MG63 (cell line): ENCODE measurements at places on chromosomes 1 and 21.

DNA sequence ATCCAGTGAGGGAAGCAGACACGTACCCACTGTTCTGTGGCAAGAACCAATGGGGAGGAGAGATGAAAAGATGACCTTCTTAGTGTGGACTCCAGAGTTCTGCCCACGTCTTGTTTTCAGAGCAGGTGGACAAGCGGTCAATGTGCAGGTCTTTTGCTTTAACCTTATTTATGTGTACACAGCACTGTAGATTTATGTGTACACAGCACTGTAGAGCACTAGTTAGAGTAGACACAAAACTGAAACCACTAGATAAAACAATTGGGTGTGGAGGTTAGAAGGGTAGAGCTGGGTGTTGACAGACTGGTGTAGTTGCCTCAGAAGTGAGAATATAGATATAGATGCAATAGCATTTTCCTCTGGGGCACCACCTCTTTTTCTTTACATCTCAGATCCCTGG lies 150.0 kb downstream of the MAGI3 start:
- DNase-seq: no peak

DNA sequence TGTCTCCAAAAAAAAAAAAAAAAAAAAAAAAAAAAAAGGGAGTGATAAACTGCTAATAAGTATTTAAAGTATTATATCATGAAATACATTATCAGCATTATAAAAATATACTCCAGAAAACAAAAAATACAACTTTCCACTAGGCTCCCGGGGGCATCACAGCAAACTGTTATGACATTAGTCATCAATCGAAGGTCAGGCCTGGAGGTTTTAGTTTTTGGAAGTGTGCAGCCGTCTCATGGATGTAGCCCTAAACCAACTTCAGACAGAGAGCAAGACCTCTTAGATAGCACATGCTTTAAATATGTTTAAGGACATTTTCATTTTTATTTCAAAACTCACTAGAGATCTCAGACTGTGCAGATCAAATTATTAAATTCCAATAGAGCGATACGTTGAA lies 106.3 kb downstream of the RERE start:
- DNase-seq: no peak

DNA sequence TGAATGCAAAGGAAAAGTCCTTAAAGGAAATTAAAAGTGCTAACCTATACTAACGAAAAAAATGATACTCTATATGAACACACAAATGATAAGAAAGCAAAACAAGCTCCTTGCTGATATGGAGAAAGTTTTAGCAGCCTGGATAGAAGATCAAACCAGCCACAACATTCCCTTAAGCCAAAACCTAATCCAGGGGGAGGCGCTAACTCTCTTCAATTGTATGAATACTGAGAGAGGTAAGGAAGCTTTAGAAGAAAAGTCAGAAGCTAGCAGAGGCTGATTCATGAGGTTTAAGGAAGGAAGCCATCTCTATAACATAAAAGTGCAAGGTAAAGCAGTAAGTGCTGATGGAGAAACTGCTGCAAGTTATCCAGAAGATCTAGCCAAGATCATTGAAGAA lies 3.4 kb downstream of the KRTAP23-1 start:
- DNase-seq: no peak

- DNase-seq: no peak
Measured at GRCh38 chr1:169364948-169365347, 2.6 kb downstream of the NME7 start.

DNA sequence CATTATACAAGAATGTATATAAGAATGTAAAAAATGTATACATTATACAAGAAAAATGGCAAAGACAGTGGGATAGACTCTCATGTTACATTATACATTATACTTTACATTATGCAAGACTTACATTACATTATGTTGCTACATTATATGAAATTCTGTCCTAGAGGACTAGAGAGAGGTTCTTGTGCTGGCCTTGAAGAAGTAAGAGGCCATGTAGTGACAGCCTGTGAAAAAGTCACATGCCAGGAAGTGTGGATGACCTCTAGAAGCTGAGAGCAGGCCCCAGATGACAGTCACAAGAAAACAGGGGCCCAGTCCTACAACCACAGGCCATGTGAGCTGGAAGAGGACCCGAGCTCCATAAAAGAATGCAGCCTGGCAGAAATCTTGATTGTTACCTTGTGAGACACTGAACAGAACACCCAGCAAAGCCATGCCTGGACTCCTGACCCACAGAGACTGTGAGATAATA lies 30.5 kb upstream of the AHCYL1 start:
- DNase-seq: no peak

DNA sequence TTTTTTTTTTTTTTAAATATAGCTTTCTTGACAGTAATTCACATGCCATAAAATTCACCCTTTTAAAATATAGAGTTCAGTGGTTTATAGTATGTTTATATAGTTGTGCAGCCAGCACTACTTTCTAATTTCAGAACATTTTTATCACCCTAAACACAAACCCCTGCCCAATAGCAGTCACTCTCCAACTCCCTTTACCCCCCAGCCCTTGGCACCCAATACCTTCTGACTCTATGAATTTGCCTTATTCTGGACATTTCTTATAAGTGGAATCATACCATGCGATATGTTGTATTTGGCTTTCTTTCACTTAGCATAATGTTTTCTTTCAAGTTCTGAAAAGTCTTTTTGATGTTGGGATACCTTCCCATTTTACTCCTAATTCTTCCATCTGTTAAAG lies 42.5 kb upstream of the NEXN start:
- DNase-seq: no peak

GRCh38 chr1:168234846-168235547 lies 9.2 kb downstream of the SFT2D2 start:
- DNase-seq: peak; percentile 17

DNA sequence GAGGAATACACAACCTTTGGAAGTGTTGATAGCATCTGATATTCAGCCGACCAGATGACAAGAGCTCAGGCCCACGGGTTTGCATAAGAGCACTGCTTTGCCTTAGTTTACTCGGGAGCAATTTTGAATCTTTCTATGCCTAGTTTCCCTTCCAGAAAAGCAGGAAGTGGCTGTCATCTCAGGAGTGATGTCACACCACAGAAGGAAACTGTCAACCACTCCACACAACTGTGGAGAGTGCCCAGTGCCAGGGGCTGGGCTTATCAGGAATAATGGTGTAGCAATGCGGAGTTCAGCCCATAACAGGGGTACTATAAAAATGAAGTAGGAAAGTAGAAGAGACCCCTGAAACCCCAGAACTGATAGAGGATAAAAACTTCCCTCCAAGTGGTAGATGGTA lies 28.4 kb downstream of the NTPCR start:
- DNase-seq: no peak

DNA sequence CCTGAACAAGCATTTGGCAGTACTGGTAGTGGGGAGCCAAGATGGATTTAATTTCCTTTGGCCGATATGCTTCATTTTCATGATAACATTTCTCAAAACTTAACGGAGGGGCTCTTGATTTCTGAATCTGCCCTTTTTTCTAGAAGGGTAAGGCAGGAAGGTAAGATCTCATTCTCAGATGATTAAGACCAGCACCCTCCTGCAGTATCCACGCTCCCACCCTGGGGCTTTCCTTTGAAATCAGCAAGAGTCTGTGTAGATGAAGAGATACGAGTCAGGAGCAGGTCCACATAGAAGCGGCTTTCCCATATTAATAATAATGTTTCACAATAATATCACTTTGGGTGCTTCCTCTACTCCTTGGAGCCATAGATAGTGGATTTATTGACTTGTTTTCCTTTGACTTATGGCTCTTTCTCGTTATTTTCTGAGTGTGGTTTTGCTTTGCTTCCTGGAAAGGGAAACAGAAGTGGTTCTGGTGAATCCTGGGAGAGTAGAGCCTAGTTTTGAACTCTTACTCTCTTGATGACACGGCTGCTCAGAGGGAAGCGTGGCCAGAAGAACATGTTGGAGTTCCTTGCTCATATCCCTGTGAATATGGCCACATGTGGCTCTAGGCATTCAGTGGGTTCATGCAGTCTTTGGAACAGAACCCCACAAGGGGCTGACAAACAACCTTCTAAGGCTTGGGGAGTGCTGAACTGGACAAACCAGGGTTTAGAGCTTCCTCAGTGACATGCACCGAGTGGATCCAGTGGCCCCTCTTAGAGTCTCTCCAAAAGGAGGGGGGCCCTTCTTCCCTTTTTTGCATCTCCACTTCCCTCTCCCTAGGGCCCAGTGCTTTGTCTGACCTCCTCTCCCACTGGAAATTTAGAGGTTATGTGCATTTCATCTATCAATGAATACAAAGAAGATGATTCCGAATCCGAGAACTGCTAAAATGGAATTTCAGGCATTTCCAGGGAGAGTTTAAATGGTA lies 195.7 kb downstream of the DYRK1A start:
- no peak for DNase-seq

DNA sequence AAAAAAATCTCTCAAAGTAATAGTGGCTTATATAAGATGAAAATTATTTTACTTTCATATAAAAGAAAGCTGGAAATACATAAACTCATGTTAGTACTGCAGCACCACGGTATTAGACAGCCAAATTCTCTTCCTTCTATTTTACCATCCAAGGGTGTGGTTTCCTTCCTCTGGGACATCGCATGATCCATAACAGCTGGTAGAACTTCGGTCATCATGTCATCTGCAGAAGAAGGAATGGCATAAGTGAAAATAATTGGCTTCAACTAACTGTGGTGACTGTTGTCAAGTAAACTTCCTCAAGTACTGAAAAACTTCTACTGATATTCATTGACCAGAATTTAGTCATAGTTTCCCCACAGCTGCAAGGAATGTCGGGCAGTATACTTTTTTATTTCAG lies 28.3 kb upstream of the IFI44L start:
- DNase-seq: no peak

GRCh38 chr1:43743206-43743605 lies 35.9 kb downstream of the ST3GAL3 start:
- DNase-seq: no peak

GRCh38 chr1:167774710-167775109 lies 52.9 kb downstream of the MPZL1 start:
- no peak for DNase-seq

DNA sequence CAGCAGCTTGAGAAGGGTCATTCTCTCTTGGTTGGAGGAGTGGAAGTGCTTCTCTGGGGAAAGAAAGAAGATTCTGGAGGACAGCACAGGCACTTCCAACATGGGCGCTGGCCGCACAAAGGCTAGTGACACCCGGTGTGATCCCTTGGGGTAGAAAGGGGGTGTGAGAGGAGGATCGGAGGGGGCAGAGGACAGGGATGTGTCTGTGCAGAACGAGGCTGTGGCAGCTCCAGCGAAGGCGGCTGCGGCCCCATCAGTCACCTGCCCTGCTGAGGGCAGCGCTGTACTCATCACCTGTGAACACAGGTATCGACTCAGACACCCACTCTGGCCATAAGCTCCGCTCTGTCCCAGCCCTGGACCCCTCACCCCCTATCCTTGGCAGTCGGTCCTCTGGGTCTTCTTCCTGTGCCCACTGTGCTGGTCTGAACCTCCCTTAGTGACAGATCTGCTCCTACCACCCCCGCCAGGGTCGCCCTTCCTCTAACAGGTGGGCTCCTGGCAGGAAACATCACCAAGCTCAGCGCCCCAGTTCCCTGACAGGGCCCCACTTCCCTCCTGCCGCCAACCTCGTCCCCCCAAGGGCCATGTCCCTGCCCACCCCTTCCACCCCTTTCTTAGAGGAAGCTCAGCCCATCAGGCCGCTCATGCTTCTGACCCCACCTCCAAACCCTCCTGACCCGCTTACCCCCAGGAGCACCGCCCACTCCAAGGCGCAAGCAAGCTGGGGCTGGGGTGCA lies 20.1 kb downstream of the TP73 start:
- no peak for DNase-seq

GRCh38 chr1:1783320-1783719 lies 5.0 kb upstream of the NADK start:
- no peak for DNase-seq

DNA sequence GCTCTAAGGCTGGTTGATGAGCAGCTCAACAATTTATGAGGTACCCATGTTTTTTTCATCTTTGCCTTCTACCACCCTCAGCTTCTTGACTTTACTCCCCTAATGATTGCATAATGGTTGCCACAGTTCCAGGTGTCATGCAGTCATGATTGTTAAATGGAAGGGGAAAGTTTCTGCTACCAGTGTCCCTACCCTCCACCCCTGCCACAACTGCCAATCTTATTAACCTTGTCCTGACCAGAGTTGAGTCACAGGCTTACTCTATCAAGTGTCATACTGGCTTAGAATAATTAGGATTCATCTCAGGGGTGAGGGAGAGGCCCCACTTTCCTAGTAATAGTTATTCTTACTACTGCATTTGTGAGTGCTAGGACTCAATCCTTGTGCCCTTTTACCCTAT lies 7.9 kb upstream of the FUBP1 start:
- no peak for DNase-seq

- DNase-seq: no peak
Measured at GRCh38 chr1:231226156-231226555, 14.9 kb upstream of the GNPAT start.

GRCh38 chr1:23421753-23422240 lies 2.8 kb downstream of the TCEA3 start:
- DNase-seq: peak; percentile 13

- DNase-seq: no peak
Measured at GRCh38 chr1:63487336-63488065, 35.5 kb downstream of the ITGB3BP start.

GRCh38 chr1:116748272-116748671 lies 6.0 kb upstream of the CD2 start:
- DNase-seq: no peak

DNA sequence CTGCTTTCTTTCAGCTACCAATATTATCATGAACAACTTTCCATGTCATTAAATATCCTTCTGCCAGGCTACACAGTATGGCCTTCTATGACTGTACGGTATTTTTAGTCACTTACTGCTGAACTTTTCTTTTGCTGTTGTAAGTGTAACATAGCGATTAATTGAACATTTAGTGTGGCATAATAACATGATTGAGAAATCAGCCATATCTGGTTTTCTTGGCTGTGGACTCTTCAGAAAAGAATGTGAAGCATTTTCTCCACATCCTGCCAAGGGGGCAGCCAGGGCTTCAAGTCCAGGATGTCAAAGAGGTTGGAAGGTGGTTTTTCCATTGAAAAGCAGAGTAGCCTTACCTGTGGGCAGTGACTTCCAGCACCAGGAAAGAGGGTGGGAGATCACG lies 8.8 kb upstream of the AHCYL1 start:
- peak; percentile 89 for DNase-seq

DNA sequence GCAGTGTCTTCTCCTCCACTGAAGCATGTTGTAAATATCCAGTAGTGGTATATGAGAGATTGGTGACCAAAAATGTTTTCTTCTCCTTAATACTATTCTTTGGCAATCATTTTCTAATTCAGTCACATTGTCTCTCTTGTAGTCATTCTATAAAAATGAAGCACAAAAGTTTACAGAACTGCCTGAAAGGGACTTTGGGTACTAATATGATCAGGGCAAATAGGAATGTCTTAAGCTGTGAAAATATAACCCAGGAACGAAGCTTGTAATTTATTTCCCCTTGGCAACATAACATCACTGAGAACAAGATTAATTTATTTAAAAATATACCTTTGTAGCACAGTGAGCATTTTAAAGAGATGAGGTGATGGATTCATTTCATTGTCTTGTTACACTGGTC lies 4.9 kb downstream of the B3GALT2 start:
- DNase-seq: no peak

GRCh38 chr21:43858806-43859648 lies 6.0 kb upstream of the AGPAT3 start:
- no peak for DNase-seq

GRCh38 chr1:243638186-243638585 lies 211.9 kb downstream of the AKT3 start:
- no peak for DNase-seq
